Stimulated activated CD4-positive, alpha-beta T cell treated with anti-CD3 and anti-CD28 coated beads, Interleukin-4, amount 100 ng/mL, for 24 hours (primary cell): ENCODE measurements at places on chromosomes 3 and 15.

- DNase-seq, result no peak
Measured at GRCh38 chr15:29612096-29612495, 210.2 kb downstream of the TJP1 start.

DNA sequence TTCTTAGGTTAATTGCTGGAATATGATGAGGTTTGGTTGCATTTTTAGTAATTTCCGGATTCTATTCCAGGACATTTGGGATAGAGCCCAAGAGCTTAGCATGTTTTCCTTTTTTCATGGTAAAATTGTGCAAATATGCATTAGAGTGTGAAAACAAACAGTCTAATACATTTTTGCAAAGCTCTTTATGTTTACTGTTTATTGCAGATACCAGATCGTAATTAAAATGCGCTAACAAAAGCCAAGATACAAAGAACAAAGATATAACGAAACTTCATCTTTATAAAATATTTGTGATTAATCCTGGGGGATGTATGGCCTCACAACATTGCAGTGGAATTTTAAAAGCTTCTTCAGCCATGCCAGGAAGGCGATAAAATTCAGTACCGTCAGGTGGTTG lies 94.5 kb upstream of the TBC1D5 start:
- no peak for DNase-seq

DNA sequence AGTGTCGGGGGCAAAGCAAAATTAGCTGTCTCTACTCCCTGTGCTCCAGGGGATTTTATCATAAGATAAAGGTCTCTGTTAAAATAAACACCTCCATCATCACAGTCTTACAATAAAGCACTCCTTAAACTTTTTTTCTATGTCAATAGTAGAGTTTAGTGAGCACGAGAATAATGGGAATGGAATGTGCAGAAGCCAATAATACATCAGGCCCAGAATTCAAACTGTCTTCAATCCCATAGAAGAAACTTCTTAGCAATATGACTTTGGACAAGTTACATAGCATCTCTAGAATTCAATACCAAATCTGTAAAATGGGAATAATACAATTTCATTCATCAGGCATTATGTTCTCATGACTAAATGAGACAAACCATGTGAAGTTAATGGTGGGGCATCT lies 49.0 kb upstream of the EPHA3 start:
- DNase-seq, result no peak

- no peak for DNase-seq
Measured at GRCh38 chr3:33159981-33160380, 46.2 kb downstream of the CRTAP start.

DNA sequence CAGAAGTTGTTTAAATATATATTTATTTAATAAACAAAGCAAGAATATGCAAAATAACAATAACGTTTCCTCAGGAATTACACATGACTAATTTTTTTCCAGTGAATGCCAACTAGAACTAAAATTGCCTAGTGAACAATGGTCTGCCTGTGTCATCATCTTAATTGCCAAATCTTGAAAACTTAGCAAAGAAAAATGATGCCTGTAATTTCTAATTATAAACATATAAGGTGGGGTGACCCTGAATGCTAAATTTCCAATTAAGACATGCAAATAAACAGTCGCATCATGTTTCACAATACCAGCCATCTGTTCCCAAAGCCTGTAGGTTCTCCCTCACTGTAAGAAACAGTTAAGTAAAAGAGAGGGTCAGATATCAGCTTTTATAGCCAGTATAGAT lies 67.6 kb upstream of the PLCL2 start:
- DNase-seq, result no peak
